ENCODE measurements at places on chromosomes 16 and 17.

DNA sequence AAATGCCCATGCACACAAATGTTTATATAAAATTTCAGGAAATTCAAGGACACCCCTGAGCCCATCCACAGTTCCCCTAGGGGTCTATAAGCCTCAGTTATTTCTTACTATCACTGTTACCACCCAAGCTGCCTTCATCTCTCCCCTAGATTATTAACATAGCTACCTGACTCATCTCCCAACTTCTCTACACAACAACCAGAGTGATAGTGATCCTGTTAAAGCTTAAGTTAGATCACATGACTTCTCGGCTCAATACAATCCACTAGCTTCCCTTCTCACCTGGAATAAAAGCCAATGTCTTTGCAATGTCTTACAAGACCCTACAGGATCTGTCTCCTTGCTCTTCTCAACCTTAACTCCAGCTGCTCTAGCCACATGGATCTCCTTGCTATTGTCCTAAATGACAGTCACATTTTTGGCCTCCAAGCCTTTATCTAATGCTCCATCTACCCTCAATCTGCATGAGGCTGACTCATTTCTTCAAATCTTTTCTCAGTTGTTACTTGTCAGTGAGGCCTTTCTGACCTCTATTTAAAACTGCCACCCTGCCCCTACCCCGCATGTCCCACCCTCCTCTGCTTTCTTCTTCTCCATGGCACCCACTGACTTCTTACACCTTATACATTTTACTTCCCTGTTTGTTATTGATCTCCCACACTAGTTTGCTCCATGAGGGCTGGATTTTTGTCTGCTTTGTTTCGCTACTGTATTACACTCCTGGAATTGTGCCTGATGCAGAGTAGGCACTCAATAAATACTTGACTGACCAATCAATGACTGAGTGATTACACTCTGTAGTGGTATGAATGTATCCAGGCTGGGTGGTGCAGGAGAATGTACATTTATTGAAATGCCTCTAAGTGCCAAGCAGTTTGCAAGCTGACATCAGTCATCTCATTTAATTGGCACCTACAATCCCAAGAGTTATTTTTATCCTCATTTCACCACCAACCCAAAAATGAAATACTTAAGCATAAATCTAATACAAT is 5.2 kb upstream of the LIG3 start:
- no peak for DNase-seq

DNA sequence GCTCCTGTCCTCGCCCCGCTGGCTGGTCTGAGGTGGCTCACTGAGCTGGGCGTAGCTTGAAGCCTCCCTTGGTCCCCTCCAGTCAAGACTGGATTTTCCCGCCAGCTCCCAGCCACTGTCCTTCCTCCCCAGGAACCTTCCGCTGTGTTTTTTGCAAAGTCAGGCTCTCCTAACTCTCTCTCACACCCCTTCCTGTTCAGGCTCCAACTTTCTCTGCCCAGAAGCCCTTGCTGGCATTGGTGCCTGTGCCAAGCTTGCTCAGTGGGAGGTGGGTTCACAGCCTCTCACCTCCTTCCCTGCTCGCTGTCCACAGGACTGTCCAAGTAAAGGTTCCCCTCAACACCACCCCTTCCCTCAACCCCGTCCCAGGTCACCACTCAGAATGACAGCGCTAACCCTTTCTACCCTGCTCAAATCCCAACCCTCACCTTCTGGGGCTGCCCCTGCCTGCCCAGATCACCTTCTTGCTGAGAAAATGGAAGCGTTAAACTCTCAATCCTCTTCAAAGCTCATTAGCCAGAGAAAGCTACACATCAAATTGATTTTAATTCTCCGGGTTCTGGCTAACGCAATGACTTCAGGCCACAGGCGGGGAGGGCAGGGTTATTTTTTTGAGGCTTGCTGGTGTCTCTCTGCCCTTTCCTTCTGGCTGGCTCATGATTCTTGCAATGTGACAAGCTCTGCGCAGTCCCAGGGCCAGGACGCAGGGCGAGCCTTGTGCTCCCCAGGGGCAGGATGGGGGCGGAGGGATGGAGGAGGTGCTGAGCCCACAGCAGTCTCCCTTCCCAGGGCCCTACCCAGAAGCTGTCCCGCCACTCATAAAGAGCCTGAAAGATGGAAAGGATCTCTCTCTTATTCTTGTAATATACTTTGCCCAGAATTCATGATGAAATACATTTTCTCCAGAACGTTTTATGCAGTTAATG is 357.2 kb upstream of the TNRC6C start:
- no peak for DNase-seq

DNA sequence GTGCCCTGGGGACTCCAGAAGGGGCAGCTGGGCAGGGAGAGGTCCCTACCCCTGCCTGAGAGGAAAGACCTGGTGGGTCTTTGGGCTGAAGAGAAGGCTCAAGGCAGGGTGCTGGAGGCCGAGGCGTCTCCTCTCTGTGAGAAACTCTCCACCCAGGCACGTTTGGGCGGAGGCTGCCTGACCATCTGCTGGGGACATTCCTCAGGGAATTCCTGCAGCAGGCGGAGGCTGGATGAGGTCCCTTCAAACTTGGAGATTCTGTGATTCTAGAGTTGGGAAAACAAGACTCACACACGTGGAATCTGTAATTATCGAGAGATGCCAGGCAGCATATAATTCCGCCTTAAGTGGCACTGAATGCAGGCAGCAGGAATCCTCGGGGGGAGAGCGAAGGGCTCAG is 21.1 kb upstream of the PHF12 start:
- DNase-seq, result no peak

GRCh38 chr16:88743693-88744576 is 37.6 kb downstream of the CTU2 start:
- peak; percentile 52 for DNase-seq

DNA sequence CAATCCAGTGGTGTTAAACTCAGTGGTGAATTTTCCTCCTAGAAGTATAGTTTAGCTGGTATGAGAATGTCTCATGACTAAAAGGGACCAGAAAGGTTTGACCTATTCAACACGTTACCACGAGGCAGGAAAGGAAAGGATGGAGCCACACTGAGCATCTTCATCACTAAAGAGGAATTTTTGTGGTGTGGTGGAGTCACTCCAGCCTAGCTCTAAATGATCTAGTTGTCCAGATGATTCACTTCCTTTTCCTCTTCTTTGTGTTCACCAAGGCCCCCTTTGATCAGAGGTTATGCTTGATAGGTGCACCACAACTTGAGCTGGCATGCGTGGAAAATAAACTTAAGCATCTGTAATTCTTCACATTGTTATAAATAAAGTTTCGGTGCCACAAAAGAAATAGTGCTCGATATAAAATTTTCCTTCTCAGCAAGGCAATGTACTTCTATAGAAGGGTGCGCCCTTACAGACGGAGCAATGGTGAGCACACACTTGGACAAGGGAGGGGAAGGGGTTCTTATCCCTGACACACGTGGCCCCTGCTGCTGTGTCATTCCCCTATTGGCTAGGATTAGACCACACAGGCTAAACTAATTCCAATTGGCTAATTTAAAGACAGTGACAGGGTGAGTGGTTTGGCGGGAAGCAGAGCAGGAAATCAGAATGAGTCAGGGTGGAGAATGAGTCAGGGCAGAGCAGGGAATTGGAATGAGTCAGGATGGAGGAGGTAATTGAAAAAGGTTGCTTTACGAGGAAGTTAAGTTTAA is 254.6 kb downstream of the HS3ST3A1 start:
- DNase-seq, result peak; percentile 76

DNA sequence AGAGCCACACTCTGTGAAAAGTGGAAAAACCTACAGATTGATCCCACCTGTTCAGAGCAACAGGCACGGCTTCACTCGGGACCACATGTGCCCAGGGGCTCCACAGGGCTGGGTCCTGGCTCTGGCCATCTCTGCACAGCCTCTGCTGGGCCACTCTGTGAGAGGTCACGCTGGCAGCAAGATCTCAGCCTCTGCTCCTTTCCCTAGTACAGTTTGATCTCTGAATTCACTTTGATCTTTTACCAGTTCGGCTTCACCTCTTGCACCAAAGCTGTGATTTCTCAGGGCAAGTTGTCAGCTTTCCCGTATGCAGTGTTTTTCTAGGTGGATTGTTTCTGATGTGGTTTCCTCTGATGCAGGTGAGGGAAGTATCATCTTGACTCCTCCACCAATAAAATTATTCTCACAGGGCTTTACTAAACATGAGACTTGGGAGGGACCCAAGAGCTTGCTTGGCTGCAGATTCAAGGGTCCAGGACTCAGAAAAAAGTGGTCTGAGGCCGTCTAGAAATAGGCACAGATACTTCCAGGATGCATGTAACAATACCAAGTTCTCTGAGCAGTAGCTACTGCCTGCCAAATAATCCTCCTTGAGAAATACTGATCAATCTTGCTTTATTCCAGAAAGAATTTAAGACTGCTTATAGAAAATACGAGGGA is 24.0 kb upstream of the ALDH3A1 start:
- DNase-seq, result no peak

GRCh38 chr16:14303639-14304394 is 232.7 kb downstream of the MRTFB start:
- peak; percentile 60 for DNase-seq

DNA sequence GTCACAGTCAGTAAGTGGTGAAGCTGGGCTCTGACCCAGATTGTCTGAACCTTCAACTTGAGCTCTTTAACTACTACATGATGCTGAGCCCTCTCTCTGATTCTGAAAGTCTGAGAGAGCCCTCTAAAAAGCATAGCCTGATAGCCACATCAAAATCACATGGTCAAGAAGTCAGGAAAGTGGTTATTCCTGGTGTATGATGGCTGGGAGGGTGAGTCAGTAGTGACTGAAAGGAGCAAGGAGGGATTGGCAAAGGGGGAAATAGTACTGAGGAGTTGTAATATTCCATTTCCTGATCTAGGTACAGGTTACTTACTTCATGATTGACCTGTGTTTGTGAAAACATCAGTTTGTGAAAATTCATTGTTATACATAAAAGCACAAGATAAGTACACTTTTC is 89.1 kb downstream of the SSH2 start:
- DNase-seq, result no peak

- peak; percentile 14 for DNase-seq
Measured at GRCh38 chr16:25219070-25219737, 2.5 kb downstream of the AQP8 start.

- DNase-seq, result no peak
Measured at GRCh38 chr16:50267651-50268050, 1.3 kb downstream of the ADCY7 start.

DNA sequence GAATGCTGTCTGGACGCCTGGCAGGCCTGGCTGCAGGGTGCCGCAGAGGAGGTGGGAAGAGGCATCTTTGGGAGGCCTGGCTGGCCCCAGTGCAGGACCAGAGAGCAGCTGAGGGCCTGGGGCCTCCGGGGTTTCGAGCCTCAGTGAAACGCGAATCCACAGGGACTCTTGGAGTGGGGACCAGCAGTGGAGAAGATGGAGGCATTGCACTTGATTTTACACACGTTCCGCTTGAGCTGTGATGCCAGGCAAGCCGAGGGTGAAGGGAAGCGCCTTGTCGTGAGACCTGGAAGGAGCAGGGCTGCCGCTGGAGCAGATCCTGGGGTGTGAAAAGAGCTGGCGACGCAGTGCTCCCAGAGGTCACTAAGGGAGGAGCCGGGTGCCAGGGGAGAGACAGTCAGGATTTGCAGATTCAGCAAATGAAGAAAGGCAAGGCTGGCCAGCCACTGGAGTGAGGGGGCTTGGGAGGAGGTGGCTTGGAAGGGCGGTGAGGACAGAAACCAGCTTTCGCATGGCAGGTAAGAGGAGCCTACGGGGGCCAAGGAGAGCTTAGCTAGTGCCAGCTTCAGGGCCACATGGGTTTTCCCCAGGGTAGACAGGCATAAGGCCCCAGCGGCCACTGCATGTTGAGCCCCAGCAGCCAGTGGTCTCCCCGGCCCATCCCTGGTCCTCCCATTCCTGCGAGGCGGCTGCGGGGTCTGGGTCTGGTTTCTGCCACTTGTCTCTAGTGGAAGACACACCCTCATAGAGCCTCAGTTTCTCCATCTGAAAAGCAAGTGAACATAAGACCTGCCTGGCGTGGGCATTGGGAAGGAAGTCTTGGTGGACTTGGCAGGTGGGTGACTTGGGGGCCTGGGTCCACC is 175.2 kb upstream of the CHMP6 start:
- no peak for DNase-seq

DNA sequence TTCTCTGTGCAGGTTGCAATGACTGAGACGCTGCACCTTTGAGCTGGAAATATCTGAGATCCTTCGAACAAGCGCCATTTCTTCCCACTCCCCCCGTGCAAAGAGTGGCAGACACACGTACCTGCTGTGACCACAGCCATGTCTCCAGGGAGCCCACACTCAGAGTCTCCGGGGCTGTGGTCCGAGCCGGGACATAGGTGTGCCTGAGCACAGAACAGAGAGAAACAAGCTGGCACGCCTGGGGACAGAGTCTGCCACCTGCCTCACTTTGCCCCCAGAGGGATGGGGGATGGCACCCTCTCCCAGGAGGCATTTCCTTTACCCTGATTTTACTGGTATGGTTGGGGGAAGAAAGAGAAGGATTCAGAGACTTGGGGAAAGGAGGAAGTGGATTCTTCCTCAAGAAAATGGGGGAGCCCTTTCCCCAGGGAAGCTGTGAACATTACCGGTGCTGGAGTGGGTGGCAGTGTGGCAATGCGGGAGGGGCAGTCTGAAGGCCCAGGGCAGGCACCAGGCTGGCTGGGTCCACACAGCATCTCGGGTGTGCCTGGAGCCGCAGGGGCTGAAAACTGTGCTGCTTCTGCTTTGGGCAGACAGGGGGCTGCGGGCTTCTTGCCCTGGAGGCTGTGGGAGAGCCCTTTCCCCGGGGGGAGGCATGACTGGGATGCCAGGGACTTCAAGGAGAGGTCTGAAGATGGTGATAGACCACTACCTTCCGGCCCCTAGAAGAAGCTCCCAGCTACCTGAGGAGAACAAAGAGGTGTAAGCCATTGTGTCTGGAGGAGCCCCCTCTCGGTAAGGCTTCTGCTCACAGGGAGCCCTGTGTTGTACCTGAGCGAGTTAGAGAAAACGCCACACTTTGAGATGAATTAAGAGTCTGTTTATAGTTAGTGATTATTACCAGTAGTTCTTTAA is 6.6 kb upstream of the PIK3R6 start:
- no peak for DNase-seq

GRCh38 chr16:47052666-47053640 is 79.5 kb upstream of the DNAJA2 start:
- DNase-seq, result no peak

GRCh38 chr17:72657467-72658317 is 434.8 kb downstream of the SLC39A11 start:
- peak; percentile 43 for DNase-seq

GRCh38 chr16:30470632-30470995 is 1.9 kb upstream of the ITGAL start:
- no peak for DNase-seq

Measured in MG63 (cell line).